ENCODE measurements at places on chromosomes 4 and X.

DNA sequence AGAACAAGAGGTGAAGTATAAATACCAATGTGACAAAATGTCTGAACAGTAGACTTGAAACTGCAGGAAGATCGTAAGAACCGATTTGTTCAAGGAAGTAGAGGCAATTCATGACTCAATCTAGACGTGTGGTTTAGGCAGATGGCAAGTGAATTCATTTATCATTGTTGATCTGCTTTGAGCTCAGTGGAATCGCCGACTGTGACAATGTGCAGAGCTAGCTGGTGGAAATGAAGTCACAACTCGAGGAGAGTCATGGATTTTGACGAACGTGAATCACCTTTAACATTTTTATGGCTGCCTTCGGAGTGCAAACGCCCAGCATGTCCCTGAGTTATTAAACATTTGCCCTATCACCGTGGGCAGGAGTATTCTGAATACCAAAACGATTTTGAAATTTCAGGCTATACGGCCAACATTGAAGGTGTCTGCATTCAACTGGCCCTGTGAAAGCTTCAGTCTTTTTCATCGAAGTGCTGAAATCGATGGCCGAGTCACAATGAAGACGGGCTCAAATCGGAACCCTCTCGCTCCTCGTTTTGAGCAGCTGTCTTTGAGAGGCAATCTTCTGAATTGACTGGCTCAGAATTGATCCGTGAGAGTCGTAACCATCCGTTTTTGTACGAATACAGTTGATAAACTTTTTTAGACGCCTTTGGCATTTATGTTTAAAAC, 689 bp upstream of the OGT start:
- no peak for DNase-seq

GRCh38 chr4:80948995-80949394, 81.5 kb upstream of the BMP3 start:
- DNase-seq, result no peak

- no peak for DNase-seq
Observed at GRCh38 chr4:118585015-118585414, 100.2 kb upstream of the METTL14 start.

- DNase-seq, result no peak
Observed at GRCh38 chrX:129956765-129957164, 25.7 kb upstream of the BCORL1 start.

DNA sequence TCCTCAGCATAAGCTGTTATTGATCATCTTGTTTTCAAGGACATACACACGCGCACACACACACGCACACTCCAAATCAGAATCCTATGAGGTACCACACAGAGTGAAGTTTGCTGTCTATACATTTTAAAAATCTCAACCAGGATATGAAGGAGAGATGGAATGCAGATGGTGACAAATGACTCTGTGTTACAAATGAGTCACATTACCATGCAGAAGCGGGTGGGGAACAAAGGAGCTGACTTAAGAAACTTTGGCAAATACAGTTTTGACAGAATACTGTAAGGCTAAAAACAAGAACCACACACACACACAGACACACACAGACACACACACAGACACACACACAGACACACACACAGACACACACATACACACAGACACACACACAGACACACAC, 81.7 kb downstream of the RELL1 start:
- DNase-seq, result no peak

- no peak for DNase-seq
Observed at GRCh38 chr4:4818415-4819212, 40.9 kb upstream of the MSX1 start.

Data from stimulated activated CD8-positive, alpha-beta memory T cell treated with anti-CD3 and anti-CD28 coated beads, Interleukin-2, amount 100 ng/mL, for 48 hours (primary cell).